ENCODE measurements at places on chromosomes 3 and 15. TPM values are rescaled to one million over a fixed set of nuclear protein-coding genes. Genes with fewer than 3 reads are reported as not detected.

SLC9C1 gene
- not detected for total RNA-seq

KY gene
- total RNA-seq: 0.33 TPM

FANCD2OS gene
- total RNA-seq: not detected

SPATA12 gene
- total RNA-seq: 0.13 TPM

DVL3 gene
- total RNA-seq: 64.0 TPM

MYL3 gene
- 6.0 TPM for total RNA-seq

SAMD7 gene
- not detected for total RNA-seq

WNT7A gene
- not detected for total RNA-seq

PCOLCE2 gene
- 48.2 TPM for total RNA-seq

DAZL gene
- not detected for total RNA-seq

LEKR1 gene
- total RNA-seq: not detected

C3orf22 gene
- total RNA-seq: not detected

MB21D2 gene
- total RNA-seq: 9.3 TPM

GASK1A gene
- 12.9 TPM for total RNA-seq

ILDR1 gene
- 0.63 TPM for total RNA-seq

XCR1 gene
- total RNA-seq: not detected

C3orf70 gene
- total RNA-seq: 54.0 TPM

HERC2 gene
- total RNA-seq: 57.0 TPM

ERICH6 gene
- total RNA-seq: not detected

GTF2A2 gene
- 52.3 TPM for total RNA-seq

SERINC4 gene
- total RNA-seq: not detected

ATP13A5 gene
- total RNA-seq: not detected

TMIE gene
- 0.33 TPM for total RNA-seq

SEC22C gene
- 62.7 TPM for total RNA-seq

TIMP4 gene
- total RNA-seq: 24.1 TPM

NEK10 gene
- 0.83 TPM for total RNA-seq

ANKRD34C gene
- total RNA-seq: not detected

CIDEC gene
- 2.4 TPM for total RNA-seq

MYO5C gene
- total RNA-seq: 12.4 TPM

MOBP gene
- total RNA-seq: not detected

FETUB gene
- not detected for total RNA-seq

SLC24A5 gene
- not detected for total RNA-seq

LRRC31 gene
- not detected for total RNA-seq

NIPA2 gene
- 41.3 TPM for total RNA-seq

GABRB3 gene
- 3.0 TPM for total RNA-seq

ALDH1A3 gene
- 131 TPM for total RNA-seq

KBTBD13 gene
- not detected for total RNA-seq

ACKR2 gene
- 7.5 TPM for total RNA-seq

PYGO1 gene
- 16.6 TPM for total RNA-seq
